Kidney tubule cell (primary cell): ENCODE measurements at places on chromosomes 12 and 14.
A peak's percentile ranks its signal among the peaks of the same experiment; 100 is the strongest.

GRCh38 chr14:88975043-88975830, 150.8 kb downstream of the TTC8 start:
- no peak for DNase-seq

DNA sequence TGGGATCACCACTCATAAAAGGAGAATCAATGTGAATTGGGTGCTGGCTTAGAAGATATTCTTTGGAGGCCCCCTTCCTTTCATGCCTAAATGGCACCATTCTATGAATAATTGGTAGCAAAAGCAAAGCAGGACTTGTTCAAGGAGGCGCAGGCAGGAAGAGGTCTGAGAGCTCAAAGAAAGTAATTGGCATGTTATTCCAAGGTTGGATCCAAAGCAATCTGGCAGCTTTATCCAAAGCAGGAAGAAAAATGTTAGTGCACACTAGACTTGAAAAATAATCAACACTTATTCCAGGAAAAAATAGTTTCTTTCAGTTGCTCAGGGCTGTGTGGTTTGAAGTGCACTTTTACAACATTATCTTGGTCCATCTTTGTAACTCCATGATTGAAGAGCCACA, 326.4 kb downstream of the NUAK1 start:
- DNase-seq: no peak

DNA sequence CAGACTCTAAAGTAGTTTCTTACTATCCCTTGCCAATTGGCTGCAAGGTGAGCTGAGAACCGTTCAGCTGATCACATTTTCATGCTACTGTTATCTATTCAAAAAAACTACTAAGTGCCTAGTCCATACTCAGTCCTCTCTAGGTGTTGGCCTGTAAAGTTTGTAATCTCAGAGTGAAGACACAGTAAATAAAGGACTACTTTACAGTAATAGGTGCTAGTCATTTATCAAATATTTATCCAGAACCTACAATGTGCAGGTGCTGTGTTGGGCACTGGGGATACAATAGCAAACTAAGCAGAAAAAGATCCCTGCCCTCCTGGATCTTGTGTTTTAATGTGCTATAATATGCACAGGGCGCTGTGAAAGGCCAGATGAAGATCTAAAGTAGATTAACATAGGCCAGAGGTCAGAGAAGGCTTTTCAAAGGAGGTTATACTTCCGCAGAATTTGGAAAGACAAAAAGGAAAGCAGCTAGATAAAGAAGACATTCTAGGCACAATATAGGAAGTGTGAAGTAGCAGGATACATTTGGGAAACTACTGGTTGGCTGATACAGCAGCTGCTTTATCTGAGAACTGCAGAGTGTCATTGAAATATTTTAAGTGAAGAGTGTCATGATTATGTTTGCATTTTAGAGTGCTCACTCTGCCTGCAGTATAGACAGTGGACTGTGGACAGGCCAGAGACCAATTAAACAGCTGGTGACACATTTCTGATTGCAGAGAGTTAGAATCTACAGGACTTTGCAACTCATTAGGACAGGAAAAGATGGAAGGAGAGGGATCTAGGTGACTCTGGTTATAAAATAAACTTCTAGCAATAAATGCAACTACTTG, 8.0 kb upstream of the ACTR10 start:
- DNase-seq: no peak

GRCh38 chr14:73633116-73634010, 11.4 kb upstream of the DNAL1 start:
- peak; percentile 73 for DNase-seq

GRCh38 chr14:89564989-89565388, 148.0 kb upstream of the FOXN3 start:
- no peak for DNase-seq
